ENCODE measurements at places on chromosomes 11 and 22.

DNA sequence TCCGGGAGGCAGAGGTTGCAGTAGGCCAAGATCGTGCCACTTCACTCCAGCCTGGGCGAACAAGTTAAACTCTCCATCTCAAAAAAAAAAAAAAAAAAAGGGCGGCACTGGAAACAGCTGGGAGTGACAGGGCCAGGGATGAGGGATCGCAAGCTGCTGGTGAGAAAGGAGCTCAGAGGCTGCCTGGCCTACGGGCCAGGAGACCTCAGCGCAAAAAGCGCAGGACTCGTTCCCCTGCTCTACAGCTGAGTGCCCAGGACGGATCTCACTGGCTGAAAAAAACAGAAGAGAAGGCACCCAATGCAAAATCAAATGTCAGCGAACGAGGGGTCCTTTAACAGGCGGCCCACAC, 650 bp upstream of the NUP50 start:
- no peak for DNase-seq

DNA sequence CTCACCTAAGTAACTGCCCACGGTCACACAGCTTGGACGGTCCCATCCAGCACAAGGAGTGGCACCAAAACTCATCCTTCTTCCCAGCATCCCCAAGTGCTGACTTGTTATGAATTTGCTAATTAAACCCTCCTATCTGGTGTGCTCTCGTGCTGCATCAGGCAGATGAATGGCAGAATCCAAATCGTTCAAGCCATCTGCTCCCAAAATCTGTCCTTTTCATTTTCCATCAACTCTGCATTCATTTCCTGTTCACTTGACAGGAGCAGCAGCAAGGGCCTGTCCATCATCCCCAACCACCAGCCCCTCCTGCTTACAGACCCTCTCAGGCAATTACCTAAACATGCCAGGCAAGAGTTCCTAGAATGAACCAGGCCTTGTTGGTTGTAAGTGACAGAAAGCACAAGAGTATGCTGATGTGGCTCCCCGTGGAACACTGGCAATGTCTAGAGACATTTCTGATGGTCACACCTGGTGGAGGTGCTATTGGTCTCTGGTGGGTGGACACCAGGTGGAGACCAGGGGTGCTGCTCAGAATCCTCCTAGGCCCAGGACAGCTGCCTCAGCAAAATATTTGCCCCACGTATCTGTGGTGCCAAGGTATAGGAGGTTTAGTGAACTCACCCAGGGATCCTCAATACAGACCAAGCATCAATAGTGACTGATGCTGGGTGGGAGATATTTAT, 832.5 kb downstream of the TBC1D22A start:
- DNase-seq = no peak

DNA sequence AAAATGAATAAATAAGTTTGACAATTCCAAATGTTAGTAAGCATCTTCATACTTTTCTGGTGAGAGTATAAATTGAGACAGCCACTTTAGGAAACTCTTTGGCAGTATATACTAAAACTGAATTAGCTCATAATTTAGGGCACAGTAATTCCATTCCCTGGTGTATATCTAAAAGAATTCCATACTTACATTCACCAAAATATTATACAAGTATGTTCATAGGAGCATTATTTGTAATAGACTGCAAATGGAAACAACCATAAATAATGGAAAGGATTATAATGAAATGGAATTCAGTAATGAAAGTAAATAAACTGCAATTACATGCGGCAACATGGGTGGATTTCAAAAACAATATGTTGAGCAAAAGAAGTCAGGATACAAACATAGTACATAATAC, 315.8 kb upstream of the LRRC4C start:
- DNase-seq = no peak

DNA sequence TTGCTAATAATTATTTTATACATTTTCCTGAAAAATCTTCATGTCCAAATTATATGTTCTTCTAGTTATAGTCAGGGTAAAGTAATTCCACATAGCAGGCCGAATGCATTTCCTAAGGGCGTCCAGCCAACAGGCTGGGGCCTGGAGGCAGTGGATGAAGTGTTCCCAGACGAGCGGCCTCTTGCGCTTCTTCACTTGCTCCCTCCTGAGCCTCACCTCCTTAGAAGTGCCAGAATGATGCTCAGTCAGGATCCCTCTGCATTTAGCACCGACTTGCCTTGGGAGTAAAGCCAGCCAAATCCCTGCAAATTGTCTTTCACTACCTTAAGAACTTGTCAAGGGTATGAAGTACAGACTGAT, 1.5 kb downstream of the OLFML1 start:
- DNase-seq = no peak

DNA sequence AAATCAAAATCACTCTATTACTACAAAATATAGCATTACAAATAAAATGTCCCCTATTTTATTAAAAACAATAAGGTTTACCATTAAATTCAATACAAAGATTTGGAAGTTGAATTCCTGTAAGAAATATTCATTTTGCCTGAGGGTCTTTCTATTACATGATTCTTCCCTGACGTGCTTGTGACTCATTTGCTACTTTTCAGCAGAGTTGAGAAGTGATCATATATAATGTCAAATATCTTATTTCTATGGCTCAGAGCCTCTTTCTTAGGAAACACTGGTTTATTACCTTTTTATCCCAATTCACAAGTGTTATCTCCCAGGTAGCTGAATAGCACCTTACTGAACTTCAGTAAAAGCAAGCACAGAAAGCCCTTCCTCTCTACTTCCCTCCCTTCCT, 65.2 kb upstream of the CNTN5 start:
- DNase-seq = no peak

- DNase-seq = no peak
Observed at GRCh38 chr11:75389276-75389605, 10.1 kb upstream of the RPS3 start.

GRCh38 chr11:111944139-111944538, 7.0 kb downstream of the DIXDC1 start:
- no peak for DNase-seq

DNA sequence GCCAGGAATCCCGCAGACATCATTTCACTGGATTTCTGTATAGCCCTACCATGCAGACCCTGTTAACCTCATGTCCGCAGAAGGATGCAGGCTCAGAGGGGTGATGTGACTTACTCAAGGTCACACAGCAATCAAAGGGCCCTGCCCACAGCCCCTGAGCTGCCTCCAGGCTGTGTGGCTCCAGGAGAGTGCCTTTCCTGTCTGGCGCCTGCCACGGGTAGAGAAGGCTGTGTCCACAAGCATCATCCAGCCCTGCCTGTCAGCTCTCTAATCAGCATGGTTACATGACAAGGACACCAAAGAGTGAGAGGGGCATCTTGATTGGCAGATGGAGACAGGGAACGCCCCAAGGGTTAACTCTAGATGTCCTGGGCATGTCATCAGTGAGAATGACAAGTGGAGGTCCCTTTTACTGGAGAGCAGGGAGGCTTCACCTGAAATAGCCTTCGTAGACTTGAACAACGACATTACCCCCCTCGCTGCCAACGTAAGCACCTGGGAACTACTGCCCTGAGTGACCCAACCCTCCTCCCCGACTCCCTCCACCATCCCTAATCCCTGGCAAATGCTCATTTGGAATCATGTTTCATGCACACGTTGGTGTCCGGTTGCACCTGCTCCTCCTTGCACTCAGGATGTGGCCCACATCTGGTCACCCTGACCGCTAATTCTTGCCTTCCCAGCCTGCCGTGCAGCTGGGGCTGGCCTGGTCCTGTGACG, 6.9 kb downstream of the FGF19 start:
- DNase-seq = no peak

- no peak for DNase-seq
Observed at GRCh38 chr11:17186932-17187692, 20.7 kb downstream of the PIK3C2A start.

DNA sequence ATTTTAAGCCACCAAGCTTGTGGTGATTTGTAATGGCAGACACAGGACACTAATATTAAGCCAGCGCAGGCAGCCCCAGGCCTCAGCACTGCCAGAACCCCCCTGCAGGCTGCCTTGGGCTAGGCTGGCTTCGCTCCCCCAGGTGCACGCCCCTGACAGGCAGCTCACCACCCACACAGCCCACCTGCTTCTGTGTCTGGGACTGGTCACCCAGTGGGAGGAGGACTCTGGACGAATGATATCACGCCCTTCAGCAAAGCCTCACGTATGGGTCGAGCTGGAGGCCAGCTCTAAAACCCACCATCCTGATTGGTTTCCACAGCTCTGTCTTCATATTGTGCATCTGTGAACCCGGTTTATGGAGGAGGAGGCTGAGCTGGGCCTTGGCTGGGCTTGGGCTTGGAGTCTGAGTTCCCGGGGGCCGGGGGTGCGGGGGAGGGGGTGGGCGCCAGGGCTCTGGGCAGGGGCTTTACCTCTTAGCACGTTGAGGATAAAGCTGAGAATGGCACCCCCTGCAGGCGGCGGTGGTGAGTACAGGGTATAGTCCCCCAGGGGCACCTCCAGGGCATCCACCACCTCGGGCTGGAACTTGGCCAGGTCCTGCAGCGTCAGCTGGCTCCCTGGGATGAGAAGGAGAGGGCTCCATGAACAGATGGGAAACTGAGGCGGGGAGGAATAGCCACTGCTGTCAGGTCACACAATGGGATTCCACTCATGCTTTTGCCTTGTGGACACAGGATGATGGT, 13.8 kb downstream of the GGT5 start:
- no peak for DNase-seq

GRCh38 chr11:68471360-68472340, 11.1 kb downstream of the PPP6R3 start:
- DNase-seq = no peak

- DNase-seq = no peak
Observed at GRCh38 chr11:788953-789940, 643 bp downstream of the CEND1 start.

DNA sequence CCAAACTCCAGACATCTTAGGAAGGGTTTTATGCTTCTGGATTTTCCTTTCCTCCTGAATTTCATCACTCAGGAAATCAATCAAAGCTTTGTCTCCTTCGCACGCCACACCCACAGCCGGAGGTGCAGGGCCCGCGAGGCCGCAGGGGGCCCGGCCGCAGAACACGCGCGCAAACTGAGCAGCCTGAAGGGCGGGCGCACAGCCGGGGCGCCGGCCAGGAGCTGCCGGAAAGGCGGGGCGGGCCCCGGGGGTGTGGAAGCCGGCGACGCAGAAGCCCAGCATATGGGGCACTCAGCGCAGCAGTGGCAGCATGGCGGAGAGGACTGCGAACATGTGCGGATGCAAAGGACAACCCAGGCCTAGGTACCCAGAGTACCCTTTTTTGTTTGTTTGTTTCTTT, 33.1 kb upstream of the SPTBN2 start:
- no peak for DNase-seq

DNA sequence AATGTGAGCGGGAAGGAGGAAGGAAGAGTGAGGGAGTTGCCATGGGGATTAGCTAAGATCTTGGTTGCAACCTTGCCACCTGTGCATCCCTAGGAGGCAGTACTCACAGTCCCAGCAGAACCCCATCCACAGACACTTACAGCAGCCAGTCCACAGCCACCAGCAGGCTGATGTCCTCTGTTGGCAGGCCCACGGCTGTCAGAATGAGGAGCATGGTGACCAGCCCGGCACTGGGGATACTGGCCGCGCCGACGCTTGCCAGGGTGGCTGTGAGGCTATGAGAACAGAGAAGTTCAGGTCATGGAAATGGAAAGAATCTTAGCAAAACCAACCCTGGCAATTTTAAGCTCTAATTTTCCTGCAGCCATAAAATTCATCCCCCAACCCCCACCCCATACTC, 138.6 kb downstream of the SLC1A2 start:
- no peak for DNase-seq

GRCh38 chr11:35524780-35525179, 636 bp downstream of the PAMR1 start:
- DNase-seq = no peak

GRCh38 chr11:38648604-38649003, 2050.6 kb upstream of the RAG2 start:
- DNase-seq = no peak

DNA sequence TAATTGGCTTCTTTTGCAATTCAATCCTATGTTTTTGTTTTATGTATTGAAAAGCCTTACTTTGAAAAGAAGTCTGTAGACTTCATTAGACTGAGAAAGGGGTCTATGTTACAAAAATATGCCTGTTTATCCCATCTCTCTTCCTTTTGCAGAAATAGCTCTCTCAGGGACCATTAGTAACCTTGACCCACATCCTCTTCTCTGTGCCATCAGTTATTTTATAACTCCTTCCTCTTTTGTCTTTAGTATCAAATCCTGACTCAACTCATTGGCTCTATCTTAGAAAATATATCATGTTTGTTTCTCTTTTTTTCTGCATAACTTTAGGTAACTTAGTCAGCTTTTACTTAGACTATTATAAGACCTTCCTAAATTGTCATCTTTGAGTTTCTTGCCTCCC, 20.3 kb downstream of the ZC3H12C start:
- DNase-seq = no peak

- DNase-seq = no peak
Observed at GRCh38 chr11:47057365-47057764, 119.3 kb downstream of the ARFGAP2 start.

DNA sequence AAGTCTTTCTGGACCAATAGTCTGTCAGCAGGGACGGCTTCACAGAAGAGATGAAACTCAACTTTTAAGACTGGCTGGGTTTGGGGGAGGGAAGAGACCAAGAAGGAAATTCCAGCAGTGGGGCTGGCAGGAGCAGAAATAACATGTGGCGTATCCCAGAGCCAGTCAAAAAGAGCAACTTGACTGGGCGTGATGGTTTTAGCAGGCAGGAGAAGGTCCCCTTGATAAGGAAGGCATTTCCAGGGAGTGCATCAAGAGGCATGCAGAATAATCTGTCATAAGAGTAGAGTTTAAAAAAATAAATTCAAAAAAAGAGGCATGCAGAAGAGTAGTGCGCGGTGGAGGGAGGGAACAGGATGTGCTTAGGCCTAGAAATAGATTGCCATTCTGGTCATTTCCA, 52.5 kb downstream of the C22orf31 start:
- no peak for DNase-seq

DNA sequence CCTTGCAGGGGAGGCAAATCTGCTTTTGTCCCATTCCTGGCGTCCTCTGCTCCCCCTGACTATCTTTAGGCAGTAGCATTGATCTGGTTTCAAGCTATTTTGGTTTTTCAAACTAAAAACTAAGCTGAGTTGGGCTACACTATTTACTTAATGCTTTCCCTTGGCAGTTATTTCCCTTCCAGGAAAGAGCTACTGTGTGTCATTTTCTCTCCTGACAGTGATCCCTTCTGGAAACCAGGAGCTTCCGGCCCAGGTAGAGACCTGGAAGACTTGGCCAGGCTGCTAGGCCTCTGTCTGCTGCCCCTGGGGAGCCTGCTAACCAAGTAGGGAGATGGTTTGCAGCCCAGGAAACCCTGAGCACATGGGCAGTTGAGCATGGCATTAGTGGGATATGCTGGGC, 35.0 kb downstream of the NAV2 start:
- DNase-seq = no peak

- DNase-seq = no peak
Observed at GRCh38 chr11:70414341-70415100, 16.2 kb downstream of the CTTN start.

- DNase-seq = no peak
Observed at GRCh38 chr11:2612884-2613571, 86.8 kb downstream of the KCNQ1OT1 start.

GRCh38 chr22:44616882-44617655, 84.9 kb upstream of the PRR5 start:
- no peak for DNase-seq

- DNase-seq = no peak
Observed at GRCh38 chr11:75766443-75767227, 1.9 kb upstream of the DGAT2 start.

All from activated gamma-delta T cell (primary cell).